ENCODE measurements at places on chromosomes 6 and 20.
A peak's percentile ranks its signal among the peaks of the same experiment; 100 is the strongest.

DNA sequence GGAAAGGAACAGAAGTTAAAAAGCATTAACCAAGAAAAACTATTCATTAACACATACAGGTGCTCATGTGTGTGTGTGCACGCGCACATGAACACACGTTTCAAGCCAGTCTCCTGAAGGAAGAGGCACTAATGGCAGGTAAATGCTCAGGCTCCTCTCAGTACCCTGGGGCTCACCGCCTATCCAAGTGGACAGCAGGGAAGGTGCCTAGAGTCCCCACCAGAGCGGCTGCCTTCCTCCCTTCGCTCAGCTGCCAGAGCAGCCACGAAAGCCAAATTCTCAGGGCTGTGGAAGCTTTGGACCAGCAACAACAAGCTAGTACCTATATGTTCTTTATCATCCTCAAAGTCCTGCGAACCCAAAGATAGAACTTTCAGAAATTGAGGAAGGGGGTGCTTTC lies 42.6 kb downstream of the PLCG1 start:
- DNase-seq: no peak

GRCh38 chr6:158653577-158654354 lies 3.9 kb downstream of the SYTL3 start:
- peak; percentile 70 for DNase-seq

DNA sequence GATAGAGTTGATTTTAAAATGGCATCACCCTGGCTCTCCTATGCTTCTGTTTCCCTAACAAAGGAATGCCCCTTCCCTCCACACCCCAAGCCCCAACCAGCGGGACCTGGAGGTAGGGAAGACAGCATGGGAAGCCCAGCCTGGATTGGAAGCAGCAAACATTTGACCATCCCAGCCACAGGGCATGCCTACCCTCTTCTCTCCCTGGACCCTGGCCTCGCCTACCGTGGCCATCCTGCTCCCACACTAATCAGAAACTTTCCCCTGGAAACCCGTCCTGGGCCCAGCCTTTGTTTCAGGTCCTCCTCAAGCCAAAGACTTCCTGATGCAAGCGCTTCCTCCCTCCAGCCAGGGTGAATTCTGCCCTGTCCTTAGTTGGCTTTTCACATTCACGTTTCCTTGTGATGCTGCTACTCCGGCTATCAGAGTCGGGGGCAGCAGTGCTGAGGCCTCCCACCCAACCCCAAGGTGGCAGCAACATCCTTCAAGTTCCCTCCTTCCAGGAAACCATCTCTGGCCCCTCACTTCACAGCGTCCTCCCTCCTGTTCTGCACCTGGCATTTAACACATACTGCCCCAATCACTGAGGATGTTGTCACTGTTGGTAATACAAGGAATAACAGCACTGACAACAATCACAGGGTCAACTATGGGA lies 18.2 kb upstream of the ANGPT4 start:
- DNase-seq: no peak

DNA sequence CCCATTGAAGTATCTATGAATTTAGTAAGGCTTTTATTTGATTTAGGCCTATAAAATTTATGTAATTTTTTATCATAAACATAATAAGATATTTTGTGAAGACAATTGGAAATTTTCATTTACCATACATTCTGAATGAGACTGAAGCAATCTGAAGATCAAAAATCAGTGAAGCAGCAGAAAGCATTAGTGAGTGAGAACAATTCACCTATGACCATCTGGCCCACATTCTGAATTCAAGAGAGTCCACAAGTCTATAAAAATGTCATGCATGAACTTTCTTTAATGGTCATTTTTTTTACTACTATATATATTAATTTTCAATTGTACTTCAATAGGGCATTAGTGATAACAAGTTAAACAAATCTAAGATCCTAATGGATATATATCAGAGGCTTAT lies 1026.6 kb upstream of the MAP3K7 start:
- no peak for DNase-seq
